Mesothelial cell of epicardium (in vitro differentiated cells): ENCODE measurements at places on chromosomes 16 and 17. TPM values are rescaled to one million over a fixed set of nuclear protein-coding genes. Genes with fewer than 3 reads are reported as not detected.

The KRT39 gene
- not detected in 3 replicates for total RNA-seq

The CA7 gene
- not detected in 3 replicates for total RNA-seq

The RND2 gene
- total RNA-seq: 7.6 to 8.7 TPM (median 8.7 TPM) in 3 replicates

The NPIPB2 gene
- 26.8 to 32.0 TPM (median 26.9 TPM) in 3 replicates for total RNA-seq

The SCRN2 gene
- 49.7 to 50.7 TPM (median 50.7 TPM) in 3 replicates for total RNA-seq

GRCh38 chr17:39872751-39873150 lies 4.7 kb downstream of the ZPBP2 start:
- no peaks in the 10 kb centered on the region for H3K4me1 ChIP-seq
- H3K27ac ChIP-seq: no peak overlapping the region
- H3K36me3 ChIP-seq: no peaks in the 10 kb centered on the region
- DNase-seq: no peak
- peaks cover 31% of the 10 kb centered on the region for H3K27me3 ChIP-seq

DNA sequence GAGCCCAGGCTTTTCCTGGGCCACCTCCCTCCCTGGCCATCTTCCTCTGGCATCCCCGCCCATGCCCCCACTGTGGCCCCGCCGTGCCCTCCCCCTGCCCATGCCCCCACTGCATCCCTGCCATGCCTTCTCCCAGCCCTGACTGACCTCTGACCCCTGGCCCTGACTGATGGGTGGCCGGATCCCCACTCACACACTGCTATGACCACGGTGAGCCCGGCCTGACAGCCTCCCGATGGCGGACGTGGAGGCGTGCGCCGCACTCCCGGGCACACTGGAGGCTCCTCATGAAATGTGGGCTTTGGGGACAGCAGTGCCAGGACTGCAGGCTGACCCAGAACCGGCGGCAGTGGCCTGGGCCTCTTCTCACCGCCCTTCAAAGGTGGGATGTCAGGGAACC lies 10.6 kb upstream of the C1QTNF8 start:
- H3K4me3 ChIP-seq: no peak overlapping the region
- DNase-seq: no peak

DNA sequence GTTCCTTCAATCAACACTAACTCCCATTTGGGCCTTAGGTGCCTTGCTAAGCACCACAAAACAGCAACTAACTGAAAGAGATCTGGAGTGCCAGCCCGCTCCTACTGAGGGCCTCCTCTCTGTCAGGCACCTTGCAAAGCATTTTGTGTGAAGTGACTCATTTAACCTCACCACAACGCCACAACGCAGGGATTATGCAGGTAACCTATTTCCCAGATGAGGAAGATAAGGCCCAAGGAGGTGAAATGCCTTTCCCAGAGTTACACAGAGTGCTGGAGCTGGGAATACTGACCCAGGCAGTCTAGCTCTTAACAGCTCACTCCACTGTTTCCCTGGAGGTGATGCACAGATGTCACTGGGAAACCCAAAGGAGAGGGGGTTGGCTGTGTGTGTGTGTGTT lies 32.8 kb downstream of the DRC3 start:
- no peak for DNase-seq
- H3K36me3 ChIP-seq: peaks cover 13% of the 10 kb centered on the region
- H3K4me3 ChIP-seq: no peak overlapping the region
- H3K4me1 ChIP-seq: no peaks in the 10 kb centered on the region
- H3K27me3 ChIP-seq: no peaks in the 10 kb centered on the region

DNA sequence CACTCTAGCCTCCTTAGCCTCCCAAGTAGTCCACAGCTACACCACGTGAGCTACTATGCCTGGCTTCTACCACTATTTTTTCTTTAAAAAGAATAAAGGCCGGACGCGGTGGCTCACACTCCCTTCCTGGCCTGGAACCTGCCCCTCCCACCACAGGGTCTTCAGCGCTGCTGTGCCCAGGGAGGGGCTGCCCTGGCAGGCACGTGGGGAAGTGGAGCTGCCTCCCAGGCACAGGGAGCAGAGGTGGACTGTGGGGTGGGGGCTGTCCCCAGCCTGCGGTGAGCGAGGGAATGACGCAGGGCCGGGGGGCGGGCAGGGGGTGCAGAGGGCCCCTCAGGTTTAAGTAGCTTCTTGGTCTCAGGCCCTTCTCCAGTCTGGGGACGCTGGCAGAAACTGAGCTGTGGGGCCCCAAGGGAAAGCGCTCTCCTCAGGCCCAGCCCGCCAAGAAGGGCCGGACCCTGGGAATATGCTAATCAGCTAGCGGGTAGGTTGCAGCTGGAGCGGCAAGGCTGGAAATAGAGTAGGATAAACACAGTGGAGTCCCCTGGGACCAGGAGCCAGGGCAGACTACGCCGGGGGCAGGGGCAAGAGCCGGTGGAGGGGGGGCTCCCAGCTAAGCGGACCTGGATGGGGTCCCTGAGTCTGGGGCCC lies 46.8 kb downstream of the TIMM22 start:
- H3K4me3 ChIP-seq: no peak overlapping the region
- peak; percentile 19 for DNase-seq
- H3K36me3 ChIP-seq: peaks cover 17% of the 10 kb centered on the region
- peaks cover 27% of the 10 kb centered on the region for H3K4me1 ChIP-seq
- H3K27me3 ChIP-seq: no peaks in the 10 kb centered on the region

- no peak overlapping the region for H3K27ac ChIP-seq
- no peaks in the 10 kb centered on the region for H3K36me3 ChIP-seq
- no peak overlapping the region for H3K4me3 ChIP-seq
- no peak for DNase-seq
Observed at GRCh38 chr17:66938656-66939055, 25.9 kb upstream of the CACNG4 start.

DNA sequence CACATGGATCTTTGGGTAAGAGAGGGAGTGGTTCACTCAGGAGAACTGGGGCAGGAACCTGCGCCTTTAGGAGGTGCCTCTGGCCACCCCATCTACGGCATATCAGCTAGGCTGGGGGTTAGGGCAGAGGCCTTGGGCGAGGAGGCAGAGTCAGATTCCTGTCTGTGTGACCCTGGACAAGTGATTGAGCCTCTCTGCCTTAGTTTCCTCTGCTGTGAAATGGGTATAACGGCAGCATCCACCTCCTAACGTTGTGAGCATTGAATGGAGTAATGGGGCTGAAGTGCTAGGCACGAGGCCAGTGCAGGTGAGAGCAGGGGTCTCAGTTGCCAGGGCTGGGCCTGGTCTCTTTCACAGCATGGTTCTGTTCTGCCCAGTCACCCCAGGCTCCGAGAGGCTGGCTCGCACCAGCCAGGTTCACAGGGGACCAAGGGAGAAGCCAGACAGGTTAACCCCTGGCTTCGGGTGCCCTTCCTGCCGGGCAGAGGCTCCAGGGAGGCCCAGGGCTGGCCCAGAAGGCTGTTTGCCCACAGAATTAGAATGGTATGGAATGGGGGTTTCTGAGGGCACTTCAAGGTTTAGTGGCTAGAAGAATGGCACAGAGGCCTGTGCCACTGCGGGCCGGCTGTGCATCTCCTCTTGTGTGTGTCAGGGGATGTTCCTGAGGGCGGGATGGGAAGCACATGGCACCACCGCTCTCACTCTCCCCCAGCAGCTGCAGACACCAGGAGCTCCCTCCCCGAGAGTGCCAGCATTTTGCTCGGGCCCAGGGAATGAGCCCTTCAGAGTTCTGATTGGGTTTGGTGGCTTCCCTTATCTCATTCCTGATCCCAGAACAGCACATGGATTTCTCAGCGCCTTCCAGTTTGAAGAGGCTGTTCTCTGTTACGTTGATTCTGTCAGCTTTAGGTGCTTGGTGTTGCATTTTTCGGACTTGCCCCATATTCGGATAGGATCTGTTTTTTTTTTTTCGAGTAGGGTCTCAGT lies 23.8 kb downstream of the UNC13D start:
- no peak overlapping the region for H3K27ac ChIP-seq
- H3K4me3 ChIP-seq: no peak overlapping the region
- H3K27me3 ChIP-seq: no peaks in the 10 kb centered on the region
- H3K4me1 ChIP-seq: no peaks in the 10 kb centered on the region

DNA sequence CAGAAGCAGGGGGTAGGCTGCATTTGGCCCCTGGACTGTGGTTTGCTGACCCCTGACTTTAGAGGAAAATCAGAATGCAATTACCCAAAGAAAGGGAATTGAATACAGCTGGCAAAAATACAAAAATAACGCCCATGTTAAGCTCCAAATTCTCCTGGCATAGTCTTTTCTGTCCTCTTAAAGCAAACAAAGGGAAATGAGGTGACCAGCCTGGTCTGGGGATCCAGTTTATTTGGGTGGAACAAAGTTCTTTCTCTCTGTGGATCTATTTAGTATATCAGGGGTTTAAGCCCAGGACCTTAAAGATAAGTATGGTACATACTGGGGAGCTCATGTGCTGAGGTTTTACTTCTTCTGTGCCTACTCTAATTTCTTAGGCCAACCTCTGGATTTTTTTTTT lies 23.5 kb downstream of the DNAJA2 start:
- H3K36me3 ChIP-seq: peaks cover 4% of the 10 kb centered on the region
- H3K27ac ChIP-seq: no peak overlapping the region
- H3K4me3 ChIP-seq: no peak overlapping the region
- no peak for DNase-seq
- no peaks in the 10 kb centered on the region for H3K4me1 ChIP-seq

- H3K27ac ChIP-seq: no peak overlapping the region
- H3K36me3 ChIP-seq: peaks cover 3% of the 10 kb centered on the region
- no peaks in the 10 kb centered on the region for H3K4me1 ChIP-seq
- H3K4me3 ChIP-seq: no peak overlapping the region
- H3K27me3 ChIP-seq: no peaks in the 10 kb centered on the region
Observed at GRCh38 chr17:1414634-1415033, 14.6 kb upstream of the YWHAE start.

DNA sequence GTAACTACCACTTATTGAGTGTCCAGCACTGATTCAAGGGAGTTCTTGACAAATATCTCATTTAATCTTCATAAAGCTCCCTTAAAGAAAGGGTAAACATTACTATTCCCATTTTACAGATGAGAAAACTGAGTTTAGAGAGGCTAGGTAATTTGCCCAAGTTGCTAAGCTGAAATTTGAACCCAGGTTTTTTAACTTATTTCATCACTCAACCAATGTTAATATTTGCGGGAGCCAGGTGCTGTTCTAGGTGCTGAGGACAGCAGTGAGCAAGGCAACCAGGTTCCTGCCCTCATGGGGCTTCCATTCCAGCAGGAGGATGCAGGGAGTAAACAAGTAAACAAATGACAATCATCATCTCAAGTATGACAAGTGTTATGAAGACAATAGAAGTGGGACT lies 104.0 kb upstream of the LHX1 start:
- H3K36me3 ChIP-seq: no peaks in the 10 kb centered on the region
- no peaks in the 10 kb centered on the region for H3K4me1 ChIP-seq
- no peak overlapping the region for H3K4me3 ChIP-seq
- no peak overlapping the region for H3K27ac ChIP-seq
- H3K27me3 ChIP-seq: peaks cover 23% of the 10 kb centered on the region
- DNase-seq: no peak

GRCh38 chr17:34920676-34921075 lies 40.6 kb downstream of the CCT6B start:
- H3K4me1 ChIP-seq: no peaks in the 10 kb centered on the region
- H3K4me3 ChIP-seq: no peak overlapping the region
- no peak overlapping the region for H3K27ac ChIP-seq
- peaks cover 9% of the 10 kb centered on the region for H3K27me3 ChIP-seq
- H3K36me3 ChIP-seq: no peaks in the 10 kb centered on the region

- H3K4me3 ChIP-seq: no peak overlapping the region
- DNase-seq: no peak
- H3K27me3 ChIP-seq: no peaks in the 10 kb centered on the region
- H3K27ac ChIP-seq: no peak overlapping the region
- H3K36me3 ChIP-seq: peaks cover 4% of the 10 kb centered on the region
Observed at GRCh38 chr17:28216528-28216927, 102.5 kb upstream of the TMEM97 start.

GRCh38 chr17:69375229-69375628 lies 39.3 kb upstream of the MAP2K6 start:
- no peaks in the 10 kb centered on the region for H3K4me1 ChIP-seq
- H3K27me3 ChIP-seq: no peaks in the 10 kb centered on the region
- H3K36me3 ChIP-seq: no peaks in the 10 kb centered on the region
- no peak for DNase-seq

DNA sequence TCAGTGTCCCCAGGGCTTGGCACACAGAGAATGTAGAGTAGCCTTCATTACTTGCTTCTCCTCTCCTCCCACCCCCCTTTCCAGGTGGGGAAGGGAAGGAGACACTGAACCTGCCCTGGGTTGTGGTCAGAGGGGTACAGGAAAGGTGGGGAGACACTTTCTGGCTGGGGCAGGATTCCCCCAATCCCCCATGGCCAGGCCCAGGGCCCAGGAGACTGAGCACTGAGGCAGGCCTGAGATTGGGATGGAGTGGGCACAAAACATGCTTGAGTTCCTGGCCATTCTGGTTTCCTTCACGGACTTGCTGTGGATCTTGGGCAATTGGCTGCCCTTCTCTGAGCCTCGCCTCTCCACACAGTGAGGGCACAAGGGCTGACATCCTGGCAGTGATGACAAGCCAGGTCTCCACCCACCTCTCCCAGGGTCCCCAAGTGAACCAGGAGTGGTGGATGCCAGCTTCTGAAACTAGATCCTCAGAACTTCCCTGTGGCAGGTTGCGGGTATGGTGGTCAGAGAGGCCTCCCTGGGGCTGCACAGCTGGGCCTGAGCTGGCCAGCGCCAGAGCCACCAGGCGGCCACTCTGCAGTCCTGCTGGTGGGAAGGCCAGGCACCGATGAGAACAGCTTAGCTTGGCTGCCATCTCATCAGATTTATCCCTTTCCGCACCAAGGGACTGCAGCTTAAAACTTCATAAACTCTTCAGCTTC lies 9.3 kb downstream of the ZNF629 start:
- H3K27me3 ChIP-seq: no peaks in the 10 kb centered on the region
- peaks cover 20% of the 10 kb centered on the region for H3K4me1 ChIP-seq
- H3K4me3 ChIP-seq: peak overlapping the region; percentile 95
- peaks cover 9% of the 10 kb centered on the region for H3K36me3 ChIP-seq
- no peak for DNase-seq
